GM12864 (cell line): ENCODE measurements at places on chromosomes 1 and 21.

DNA sequence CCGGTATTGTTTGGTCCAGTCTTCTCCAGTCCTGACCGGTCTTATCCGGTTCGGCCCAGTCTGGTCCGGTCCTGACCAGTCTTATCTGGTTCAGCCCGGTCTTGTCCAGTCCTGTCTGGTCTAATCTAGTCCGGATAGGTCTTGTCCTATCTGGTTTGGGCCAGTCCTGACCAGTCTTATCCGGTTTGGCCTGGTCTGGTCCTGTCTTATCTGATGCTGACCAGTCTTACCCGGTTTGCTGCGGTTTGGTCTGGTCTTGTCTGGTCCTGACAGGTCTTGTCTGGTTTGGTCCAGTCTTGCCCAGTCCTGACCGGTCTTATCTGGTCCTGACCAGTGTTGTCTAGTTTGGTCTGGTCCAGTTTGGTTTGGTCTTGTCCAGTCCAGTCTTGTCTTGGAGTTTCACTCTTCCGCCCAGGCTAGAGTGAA is 30.1 kb downstream of the DHX9 start:
- peak; percentile 18 for DNase-seq

DNA sequence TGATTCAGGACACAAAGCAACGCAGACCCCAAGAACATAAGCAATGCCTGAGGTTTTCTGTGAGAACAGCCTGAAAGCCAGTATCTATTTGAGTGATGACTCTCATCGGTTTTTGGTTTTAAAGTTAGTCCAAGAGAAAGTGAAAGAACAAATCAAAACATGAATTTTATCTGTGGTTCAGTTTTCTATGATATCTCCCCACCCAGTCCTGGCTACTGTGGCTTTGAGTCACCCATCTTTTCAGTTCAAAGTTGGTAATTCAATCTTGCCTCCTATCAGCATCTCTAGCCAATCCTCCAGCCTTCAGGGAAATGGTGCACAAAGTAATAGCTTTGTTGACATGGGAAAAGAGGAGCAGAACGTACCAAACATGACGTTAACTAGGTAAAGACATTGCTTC is 40.5 kb upstream of the KRTAP19-8 start:
- peak; percentile 30 for DNase-seq

DNA sequence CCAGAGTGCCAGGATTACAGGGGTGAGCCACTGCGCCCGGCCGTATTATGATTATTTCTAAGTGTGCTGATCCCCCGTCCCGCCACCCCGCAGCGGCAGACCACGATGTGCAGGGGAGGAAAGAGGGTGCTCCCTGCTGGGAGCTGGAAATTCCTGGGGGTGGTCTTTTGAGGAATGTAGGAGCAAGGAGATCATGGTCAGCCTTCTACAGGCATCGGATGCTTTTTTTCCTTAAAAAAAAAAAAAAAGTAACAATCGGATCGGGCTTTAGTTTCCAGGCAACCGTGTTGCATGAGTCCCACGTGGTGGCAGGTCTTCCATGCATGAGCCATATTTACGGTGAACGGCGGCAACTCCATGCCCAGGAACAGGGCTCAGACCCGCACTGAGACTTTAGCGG is 74.2 kb upstream of the COX20 start:
- no peak for DNase-seq

DNA sequence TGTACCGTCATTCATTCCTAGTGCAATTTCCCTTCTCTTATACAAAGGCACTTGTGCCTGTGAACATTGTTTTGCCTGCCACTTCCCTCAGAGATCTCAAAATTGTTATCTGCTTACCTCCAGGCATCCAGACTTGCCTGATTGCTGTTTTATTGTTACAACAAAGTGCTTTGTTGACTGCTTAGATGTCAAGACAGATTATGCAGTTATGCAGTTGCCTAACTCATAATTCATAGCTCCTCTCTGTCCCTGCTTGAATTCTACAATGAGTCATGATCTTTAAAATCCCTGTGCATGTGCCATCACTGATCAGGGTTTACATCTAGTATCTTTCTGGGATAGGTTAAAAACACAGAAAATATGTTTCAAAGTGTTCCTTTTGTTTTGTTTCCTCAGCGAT is 24.5 kb downstream of the CXADR start:
- no peak for DNase-seq

DNA sequence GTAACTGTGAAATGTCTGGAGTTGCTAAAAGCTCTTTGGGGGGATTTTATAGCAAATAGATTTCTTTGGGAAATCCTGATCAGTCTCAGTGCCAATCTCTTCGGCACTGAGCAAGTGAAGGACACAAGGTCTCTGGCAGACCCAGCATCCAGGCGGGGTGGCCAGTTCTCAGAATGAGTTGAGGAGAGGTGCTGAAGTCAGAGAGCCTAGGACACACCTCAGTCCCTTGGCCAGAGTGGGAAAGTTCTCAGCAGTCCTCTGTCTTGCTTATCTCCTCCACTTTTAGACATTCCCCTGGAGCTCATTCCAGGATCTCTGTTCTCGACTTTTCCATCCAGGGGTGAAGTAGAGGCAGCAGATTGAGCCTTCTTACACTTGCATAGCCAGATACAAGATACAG is 6.7 kb downstream of the HLX start:
- no peak for DNase-seq

- DNase-seq, result no peak
These were observed 16.5 kb upstream of the LHX4 start for GRCh38 chr1:180213401-180214170.

DNA sequence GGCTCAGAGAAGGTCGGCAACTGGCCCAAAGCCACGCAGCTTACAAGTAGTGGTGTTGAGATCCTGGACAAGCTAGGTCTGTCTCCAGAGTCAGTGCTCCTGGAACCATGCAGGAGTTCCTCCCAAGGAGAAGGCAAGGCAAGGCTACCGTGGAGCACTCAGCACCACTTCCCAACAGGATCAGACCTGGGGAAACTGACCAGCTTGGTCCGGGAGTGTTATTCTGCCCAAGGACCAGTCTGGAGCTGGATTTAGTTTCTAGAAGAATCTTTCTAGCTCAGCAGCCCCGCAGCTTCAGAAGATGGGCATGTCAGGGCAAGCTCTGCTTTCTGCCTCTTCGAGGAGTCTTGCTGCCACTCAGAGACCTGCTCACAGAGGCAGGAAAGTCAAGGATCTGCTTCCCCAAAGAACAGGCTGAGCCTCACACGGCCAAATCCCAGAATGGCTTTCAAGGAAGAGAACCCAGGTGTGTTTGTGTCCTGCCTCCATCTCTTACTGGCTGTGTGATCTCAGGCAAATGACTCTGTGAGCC is 302.8 kb downstream of the MATN1 start:
- no peak for DNase-seq

DNA sequence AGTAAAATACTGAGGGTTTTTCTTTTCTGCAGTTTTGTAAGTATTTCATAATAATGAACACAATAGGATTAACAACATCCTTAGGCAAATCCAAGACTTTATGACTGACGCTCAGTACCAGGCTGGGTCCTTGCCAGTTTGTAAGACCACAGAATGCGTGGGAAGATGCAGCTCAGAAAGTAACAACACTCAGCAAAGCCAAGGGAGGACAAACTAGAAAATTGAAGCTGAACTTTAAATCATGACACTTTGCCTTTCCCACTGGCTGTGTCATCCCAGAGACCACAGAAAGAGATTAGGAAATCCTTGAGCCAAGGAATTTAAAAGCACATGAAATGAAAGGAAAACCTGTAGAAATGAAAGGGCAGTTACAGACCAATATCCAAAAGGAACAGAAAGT is 426.3 kb upstream of the CHRM3 start:
- no peak for DNase-seq

GRCh38 chr1:199931666-199932377 is 95.7 kb upstream of the NR5A2 start:
- DNase-seq, result no peak

- no peak for DNase-seq
These were observed 5.2 kb downstream of the LEPR start for GRCh38 chr1:65425697-65426096.

GRCh38 chr1:32848354-32849063 is 22.2 kb downstream of the FNDC5 start:
- DNase-seq, result no peak

- no peak for DNase-seq
These were observed 17.1 kb upstream of the PROK1 start for GRCh38 chr1:110433803-110434202.

DNA sequence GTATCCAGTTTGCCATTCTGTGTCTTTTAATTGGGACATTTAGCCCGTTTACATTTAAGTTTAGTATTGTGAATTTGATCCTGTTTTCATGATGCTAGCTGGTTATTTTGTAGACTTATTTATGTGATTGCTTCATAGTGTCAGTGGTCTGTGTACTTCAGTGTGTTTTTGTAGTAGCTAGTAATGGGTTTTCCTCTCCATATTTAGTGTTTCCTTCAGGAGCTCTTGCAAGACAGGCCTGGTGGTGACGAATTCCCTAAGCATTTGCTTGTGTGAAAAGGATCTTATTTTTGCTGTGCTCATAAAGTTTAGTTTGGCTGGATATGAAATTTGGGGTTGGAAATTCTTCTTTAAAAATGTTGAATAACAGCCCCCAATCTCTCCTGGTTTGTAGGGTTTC is 69.2 kb upstream of the PDC start:
- DNase-seq, result no peak

GRCh38 chr1:151834239-151834638 is 2.6 kb upstream of the RORC start:
- DNase-seq, result no peak

- DNase-seq, result no peak
These were observed 4.2 kb upstream of the CLCA4 start for GRCh38 chr1:86542631-86543030.

DNA sequence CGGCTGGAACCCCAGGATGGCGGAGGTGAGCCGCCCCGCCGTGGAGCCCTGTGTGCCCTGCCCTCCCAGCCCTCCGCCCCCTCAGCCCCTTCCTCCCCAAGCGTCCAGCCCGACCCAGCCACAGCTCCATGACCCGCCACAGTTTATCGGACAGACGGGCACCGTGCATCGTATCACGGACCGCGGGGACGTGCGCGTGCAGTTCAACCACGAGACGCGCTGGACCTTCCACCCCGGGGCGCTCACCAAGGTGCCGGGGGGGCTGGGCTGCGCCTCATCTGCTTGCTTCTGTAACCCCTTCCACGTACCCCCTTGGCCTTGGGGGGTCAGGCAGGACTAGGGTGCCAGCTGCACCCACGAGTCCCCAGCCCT is 6.6 kb upstream of the MMP23B start:
- DNase-seq, result no peak

DNA sequence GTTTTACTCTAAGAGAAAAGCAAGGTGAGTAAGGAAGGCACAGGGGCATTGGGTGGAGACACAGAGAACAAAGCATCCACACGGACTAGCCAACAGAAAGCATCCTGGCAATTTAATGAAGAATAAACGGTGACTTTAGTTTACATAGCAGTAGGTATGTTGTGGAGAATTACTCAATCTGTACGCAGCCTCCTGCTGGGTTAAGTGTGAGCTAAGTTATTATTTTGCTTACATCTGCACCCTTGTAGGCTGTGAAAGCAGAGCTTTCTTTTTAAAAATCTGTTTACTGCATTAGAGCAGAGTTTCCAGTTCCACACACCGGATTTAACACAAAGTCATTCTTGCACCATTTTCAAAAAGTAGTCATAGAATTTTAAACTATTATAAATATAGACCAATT is 144.5 kb downstream of the AKT3 start:
- DNase-seq, result no peak

DNA sequence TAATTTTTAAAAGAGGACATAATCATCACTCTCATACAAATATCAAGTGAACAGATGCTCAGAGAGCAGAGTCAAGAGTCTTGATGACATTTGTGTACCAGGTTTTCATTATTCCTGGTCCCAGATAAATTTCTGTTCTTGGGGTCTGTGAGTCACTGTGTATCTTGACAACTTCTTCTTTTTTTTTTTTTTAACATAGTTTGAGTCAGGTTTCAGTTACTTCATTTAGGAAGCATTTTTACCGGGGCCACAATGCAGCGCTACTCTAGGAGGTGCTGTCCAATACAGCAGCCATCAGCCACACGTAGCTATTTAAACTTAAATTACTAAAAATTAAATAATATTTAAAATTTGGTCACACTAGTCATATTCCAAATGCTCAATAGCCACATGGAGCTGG is 188.1 kb upstream of the SAMSN1 start:
- DNase-seq, result peak; percentile 10

DNA sequence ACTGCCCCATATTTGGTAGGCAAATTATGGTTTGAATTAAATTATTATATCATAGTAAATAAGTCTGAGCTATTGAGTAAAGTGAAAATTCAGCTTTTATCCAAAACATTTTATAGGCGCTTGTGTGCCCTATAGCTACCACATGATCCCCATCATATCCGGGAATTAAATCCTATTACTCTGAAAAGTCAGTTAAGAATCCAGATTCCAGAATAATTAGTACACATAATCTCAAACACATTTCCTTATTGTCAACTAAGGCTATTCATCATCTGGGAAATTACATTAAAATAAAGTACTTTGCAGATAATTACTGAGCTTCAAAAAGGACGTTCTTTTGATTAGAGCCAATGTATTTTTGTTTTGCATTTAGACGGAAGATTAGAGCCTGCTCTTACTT is 72.3 kb downstream of the CTH start:
- DNase-seq, result no peak

DNA sequence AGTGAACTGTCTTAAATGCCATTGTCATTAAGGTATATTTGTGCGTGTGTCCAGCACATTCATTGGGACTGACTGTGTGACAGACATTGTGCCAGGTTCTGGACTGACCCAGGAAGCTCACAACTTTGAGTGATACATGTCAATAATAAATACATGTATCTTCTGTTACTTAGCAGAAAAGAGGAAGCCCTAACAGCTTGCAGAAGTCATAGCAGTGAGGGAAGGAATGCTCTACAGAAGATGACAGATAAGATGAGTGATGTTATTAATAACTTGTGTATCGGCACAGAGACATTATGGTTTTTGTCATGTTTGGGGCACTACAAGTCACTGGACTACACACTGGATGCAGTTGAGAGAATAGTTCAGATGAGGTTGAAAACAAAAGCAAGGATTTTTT is 1.2 kb upstream of the SRSF11 start:
- DNase-seq, result no peak

- DNase-seq, result no peak
These were observed 14.2 kb downstream of the THRAP3 start for GRCh38 chr1:36238433-36238832.

- no peak for DNase-seq
These were observed 4.5 kb upstream of the HES4 start for GRCh38 chr1:1004420-1004779.

- no peak for DNase-seq
These were observed 56.2 kb downstream of the SLC37A1 start for GRCh38 chr21:42569732-42570301.

DNA sequence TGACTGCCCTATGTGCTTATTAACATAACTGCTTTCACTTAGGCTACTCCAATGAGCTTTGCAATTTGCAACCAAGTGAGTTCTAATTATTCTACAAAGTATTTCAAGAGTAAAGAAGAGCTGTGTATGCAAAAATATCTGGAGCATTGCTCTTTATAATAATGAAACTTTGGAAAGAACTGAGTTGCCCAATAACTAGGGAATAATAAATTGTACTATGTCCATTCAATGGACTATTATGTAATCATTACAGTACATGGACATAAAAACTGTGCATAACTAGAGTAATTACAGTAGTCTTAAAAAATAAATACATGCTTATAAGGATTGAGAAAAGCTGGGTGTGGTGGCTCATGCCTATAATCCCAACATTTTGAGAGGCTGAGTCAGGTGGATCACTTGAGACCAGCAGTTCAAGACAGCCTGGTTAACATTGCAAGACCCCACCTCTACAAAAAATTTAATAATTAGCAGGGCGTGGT is 70.3 kb upstream of the JAK1 start:
- no peak for DNase-seq
